ENCODE measurements at places on chromosomes 16 and 17.

GRCh38 chr17:40647624-40648383 lies at the start of gene SMARCE1:
Gene SMARCE1 (minus strand): TSS chr17:40647818. CDS start chr17:40645802, 2,016 bp downstream.
- H3K27me3 ChIP-seq, result no peaks in the 10 kb centered on the region
- peaks cover 25% of the 10 kb centered on the region for H3K4me1 ChIP-seq
- peak within 1 kb of the TSS; percentile 95 for H3K4me3 ChIP-seq
- H3K36me3 ChIP-seq, result peaks cover 3% of the 10 kb centered on the region

GRCh38 chr17:75959051-75959838 lies 18.4 kb upstream of the FBF1 start:
- H3K4me1 ChIP-seq, result no peaks in the 10 kb centered on the region
- DNase-seq, result no peak
- no peak overlapping the region for H3K4me3 ChIP-seq
- H3K36me3 ChIP-seq, result no peaks in the 10 kb centered on the region

GRCh38 chr16:89048090-89048725 lies 45.4 kb upstream of the ACSF3 start:
- no peaks in the 10 kb centered on the region for H3K36me3 ChIP-seq
- no peak for DNase-seq
- H3K27ac ChIP-seq, result no peak overlapping the region

- H3K4me3 ChIP-seq, result no peak overlapping the region
- no peaks in the 10 kb centered on the region for H3K36me3 ChIP-seq
- no peak for DNase-seq
- H3K4me1 ChIP-seq, result no peaks in the 10 kb centered on the region
- H3K27ac ChIP-seq, result no peak overlapping the region
- H3K27me3 ChIP-seq, result no peaks in the 10 kb centered on the region
Observed at GRCh38 chr17:3929181-3929580, 12.9 kb upstream of the P2RX1 start.

- no peak overlapping the region for H3K27ac ChIP-seq
- H3K4me1 ChIP-seq, result no peaks in the 10 kb centered on the region
- no peaks in the 10 kb centered on the region for H3K27me3 ChIP-seq
Observed at GRCh38 chr16:7340938-7341337, 8.3 kb downstream of the RBFOX1 start.

GRCh38 chr17:45262516-45263476 lies 902 bp upstream of the SPATA32 start:
- no peaks in the 10 kb centered on the region for H3K4me1 ChIP-seq
- no peak overlapping the region for H3K27ac ChIP-seq
- no peaks in the 10 kb centered on the region for H3K27me3 ChIP-seq
- H3K4me3 ChIP-seq, result no peak overlapping the region

DNA sequence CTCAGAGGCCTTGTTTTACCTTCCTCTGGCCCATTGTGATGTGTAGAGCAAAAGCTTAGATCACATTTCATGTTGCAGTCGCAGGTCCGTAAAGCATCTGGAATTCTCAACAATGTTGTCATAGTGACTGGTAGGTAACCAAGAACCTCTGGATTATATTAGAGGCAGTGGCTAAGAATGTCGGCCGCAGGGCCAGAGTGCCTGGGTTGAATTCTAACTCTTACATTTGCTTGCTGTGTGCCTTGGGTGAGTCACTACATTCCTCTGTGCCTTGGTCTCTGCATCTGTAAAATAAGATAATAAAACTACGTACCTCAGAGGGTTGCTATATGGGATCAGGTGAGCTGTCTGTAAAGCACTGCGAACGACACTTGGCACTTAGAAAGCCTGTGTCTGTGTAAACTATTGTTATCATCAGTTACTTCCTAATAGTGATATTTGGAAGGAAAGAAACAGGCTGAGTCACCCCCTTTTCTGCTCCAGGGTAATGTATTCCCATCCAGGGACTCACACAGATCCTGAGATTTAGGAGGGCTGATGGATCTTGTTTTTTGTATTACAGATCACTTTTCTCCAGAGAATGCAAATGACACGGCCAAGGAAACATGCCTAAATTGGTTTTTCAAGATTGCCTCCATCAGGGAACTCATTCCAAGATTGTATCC lies 52.2 kb downstream of the VPS35L start:
- no peaks in the 10 kb centered on the region for H3K27me3 ChIP-seq
- no peak overlapping the region for H3K27ac ChIP-seq
- H3K4me3 ChIP-seq, result no peak overlapping the region
- no peaks in the 10 kb centered on the region for H3K4me1 ChIP-seq

GRCh38 chr17:29588017-29588561 lies 1.4 kb downstream of the GIT1 start:
- peak overlapping the region; percentile 78 for H3K4me3 ChIP-seq
- H3K27me3 ChIP-seq, result no peaks in the 10 kb centered on the region

DNA sequence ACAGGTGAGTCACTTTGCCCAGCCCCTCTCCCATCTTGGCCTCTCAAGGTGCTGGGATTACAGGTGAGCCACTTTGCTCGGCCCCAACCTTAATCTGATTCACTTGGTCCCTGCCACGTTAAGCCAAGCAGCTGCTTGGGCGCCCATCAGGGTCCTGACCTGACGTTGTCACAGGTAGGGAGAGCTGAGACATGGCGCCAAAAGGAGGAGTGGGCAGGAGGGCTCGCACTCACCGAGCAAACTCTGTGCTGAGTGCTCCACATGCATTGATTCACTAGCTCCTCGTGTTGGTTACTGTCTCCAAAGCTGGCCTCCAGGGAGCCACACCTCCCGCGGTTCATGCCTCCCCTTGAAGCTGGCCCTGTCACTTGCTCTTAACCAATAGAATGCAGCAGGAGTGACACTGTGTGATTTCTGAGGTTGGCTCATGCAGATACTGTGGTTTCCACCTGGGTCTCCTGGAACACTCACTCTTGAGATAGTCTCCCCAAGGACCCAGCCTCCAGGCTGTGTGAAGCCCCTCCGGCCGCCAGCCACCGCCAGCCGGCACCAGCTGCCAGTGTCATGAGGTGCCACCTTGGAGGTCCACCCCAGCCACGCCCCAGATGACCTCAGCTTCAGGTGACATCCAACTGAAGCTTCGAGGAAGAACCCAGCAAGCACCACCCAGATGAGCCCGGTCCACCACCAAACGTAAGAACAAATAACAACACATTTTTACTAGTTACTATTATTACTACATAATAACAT lies 223.0 kb downstream of the GSG1L start:
- no peak overlapping the region for H3K4me3 ChIP-seq
- peaks cover 9% of the 10 kb centered on the region for H3K27me3 ChIP-seq
- H3K27ac ChIP-seq, result no peak overlapping the region
- no peak for DNase-seq

DNA sequence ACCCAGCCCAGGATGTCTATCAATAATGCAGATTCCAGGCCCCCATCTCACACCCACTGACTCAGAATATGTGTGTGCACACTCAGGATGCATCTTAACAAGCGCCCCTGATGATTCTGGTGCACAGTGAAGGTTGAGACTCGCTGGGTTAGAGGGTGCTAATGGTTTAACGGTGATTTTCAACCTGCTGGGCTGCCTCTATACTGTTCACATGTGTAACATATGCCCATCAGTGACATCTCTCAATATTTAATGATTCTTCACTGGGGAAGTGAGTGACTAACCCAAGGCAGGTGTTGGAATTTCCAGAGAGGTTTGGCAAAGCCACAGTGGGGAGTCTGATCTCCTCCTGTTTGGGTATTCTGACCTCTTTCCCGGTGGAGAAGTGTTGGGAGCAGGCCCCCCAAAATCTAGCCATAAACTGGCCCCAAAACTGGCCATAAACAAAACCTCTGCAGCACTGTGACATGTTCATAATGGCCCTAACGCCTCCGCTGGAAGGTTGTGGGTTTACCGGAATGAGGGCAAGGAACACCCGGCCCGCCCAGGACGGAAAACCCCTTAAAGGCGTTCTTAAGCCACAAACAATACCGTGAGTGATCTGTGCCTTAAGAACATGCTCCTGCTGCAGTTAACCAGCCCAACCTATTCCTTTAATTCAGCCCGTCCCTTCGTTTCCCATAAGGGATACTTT lies 4.1 kb upstream of the DOC2B start:
- H3K36me3 ChIP-seq, result no peaks in the 10 kb centered on the region
- H3K27me3 ChIP-seq, result peaks cover 65% of the 10 kb centered on the region
- H3K4me3 ChIP-seq, result no peak overlapping the region
- H3K27ac ChIP-seq, result no peak overlapping the region

DNA sequence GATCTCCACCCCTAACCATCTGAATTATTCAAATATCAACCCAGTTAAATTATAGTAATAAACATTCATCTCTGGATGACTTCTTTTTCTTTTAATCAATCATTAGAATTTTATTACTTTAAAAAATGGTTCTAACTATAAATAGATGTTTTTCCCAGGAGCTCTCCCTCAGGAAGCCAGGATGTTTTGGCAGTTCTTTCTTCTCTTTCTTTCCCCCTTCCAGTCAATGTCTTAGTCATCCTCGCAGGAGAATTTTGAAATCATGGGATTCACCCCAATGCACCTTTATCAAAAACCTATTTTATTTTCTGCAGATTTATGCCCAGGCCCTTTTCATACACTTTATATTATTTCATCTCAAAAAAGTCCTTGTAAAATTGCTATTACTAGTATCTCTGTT lies 711.6 kb downstream of the CDH11 start:
- no peaks in the 10 kb centered on the region for H3K27me3 ChIP-seq
- no peaks in the 10 kb centered on the region for H3K36me3 ChIP-seq
- no peak overlapping the region for H3K27ac ChIP-seq
- no peak overlapping the region for H3K4me3 ChIP-seq
- H3K4me1 ChIP-seq, result no peaks in the 10 kb centered on the region

DNA sequence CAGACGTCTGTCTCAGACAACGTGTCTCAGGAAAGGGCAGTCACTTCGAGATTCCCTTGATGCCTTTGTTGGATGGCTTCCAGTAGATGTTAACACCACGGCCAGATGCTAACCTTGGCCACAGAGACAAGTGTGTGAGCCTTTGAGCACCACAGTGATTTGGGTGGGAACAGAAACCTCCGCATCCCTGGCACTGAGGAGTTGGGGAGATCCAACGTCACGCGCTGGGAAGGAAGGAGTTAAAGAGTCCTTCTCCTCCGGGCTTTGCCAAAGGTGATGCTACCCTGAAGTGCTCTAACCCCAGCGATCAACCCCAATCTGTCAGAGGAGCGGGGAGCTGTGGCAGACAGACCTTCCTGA lies 3.0 kb upstream of the ABR start:
- DNase-seq, result no peak
- no peaks in the 10 kb centered on the region for H3K4me1 ChIP-seq
- no peak overlapping the region for H3K4me3 ChIP-seq
- no peak overlapping the region for H3K27ac ChIP-seq
- no peaks in the 10 kb centered on the region for H3K36me3 ChIP-seq
- H3K27me3 ChIP-seq, result peaks cover 91% of the 10 kb centered on the region

- no peak overlapping the region for H3K27ac ChIP-seq
- peaks cover 66% of the 10 kb centered on the region for H3K27me3 ChIP-seq
- H3K4me3 ChIP-seq, result no peak overlapping the region
- H3K36me3 ChIP-seq, result no peaks in the 10 kb centered on the region
- H3K4me1 ChIP-seq, result no peaks in the 10 kb centered on the region
Observed at GRCh38 chr16:86563469-86564345, 2.9 kb upstream of the FOXC2 start.

- DNase-seq, result no peak
- no peaks in the 10 kb centered on the region for H3K36me3 ChIP-seq
- peaks cover 99% of the 10 kb centered on the region for H3K27me3 ChIP-seq
- H3K4me3 ChIP-seq, result no peak overlapping the region
- H3K27ac ChIP-seq, result no peak overlapping the region
Observed at GRCh38 chr17:81061027-81061735, 26.2 kb downstream of the BAIAP2 start.

- peaks cover 46% of the 10 kb centered on the region for H3K4me1 ChIP-seq
- H3K27ac ChIP-seq, result no peak overlapping the region
- H3K36me3 ChIP-seq, result no peaks in the 10 kb centered on the region
- H3K27me3 ChIP-seq, result no peaks in the 10 kb centered on the region
Observed at GRCh38 chr17:72386619-72387237, 265.9 kb downstream of the SOX9 start.

DNA sequence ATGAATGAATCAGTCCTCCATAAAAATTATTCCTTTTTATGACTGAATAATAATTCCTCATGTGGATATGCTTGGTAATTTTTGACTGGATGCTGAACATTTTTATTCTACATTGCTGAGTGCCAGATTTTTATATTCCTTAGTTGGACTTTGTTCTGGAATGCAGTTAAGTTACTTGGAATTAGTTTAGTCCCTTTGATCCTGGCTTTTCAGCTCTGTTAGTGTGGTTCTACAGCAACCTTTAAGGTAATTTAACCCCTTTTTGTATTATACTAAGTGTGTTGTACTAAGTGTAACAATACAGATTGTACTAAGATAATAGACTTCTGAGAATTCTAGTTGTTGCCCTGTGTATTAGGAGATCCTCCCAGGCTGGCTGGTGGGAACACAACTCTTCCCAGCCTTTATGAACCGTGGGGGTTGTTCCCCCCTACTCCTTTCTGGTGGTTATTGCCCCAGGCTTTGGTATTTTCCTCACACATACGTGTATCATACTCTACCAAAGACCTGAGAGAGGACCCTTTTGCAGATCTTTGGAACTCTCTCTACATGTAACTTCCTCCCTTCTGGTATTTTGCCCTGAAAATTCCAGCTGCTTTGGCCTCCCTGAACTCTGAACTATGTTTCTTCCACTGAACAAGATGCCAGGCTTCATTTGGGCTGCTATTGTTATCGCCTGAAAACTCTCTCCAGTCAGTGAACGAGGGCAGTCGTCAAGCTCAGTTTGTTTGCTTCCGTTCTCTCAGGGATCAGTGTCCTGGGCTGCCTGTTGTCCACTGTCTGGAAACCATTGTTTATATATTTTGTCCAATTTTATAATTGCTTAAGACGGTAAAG lies 30.5 kb downstream of the TANGO6 start:
- no peak overlapping the region for H3K27ac ChIP-seq
- no peak overlapping the region for H3K4me3 ChIP-seq
- DNase-seq, result no peak
- H3K27me3 ChIP-seq, result no peaks in the 10 kb centered on the region
- no peaks in the 10 kb centered on the region for H3K4me1 ChIP-seq

- DNase-seq, result no peak
- no peak overlapping the region for H3K27ac ChIP-seq
- no peaks in the 10 kb centered on the region for H3K36me3 ChIP-seq
Observed at GRCh38 chr17:56577190-56577842, 16.2 kb upstream of the NOG start.

DNA sequence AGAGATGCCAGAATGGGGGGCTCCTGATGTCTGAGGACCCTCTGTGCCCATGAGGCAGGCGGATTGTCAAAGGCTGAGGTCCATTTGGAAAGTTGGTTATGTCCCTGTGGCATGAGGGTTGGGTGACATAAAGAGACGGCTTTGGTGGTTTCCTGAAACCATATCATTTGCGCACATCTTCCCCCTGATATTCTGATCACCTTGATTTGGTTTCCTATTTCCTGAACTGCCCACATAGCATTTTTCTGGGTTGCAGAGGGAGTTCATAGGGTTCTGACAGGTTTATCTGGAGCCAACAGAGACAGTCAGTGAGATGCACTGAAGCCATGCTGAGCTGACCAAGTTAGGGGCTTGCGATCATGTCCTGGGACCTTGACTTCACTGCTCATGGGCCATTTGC lies 15.7 kb upstream of the RNF222 start:
- H3K36me3 ChIP-seq, result no peaks in the 10 kb centered on the region
- H3K27ac ChIP-seq, result no peak overlapping the region
- H3K4me1 ChIP-seq, result peaks cover 6% of the 10 kb centered on the region
- H3K4me3 ChIP-seq, result no peak overlapping the region

Measured in MM.1S (cell line).